ENCODE measurements at places on chromosomes 6 and 20.
A peak's percentile ranks its signal among the peaks of the same experiment; 100 is the strongest.

DNA sequence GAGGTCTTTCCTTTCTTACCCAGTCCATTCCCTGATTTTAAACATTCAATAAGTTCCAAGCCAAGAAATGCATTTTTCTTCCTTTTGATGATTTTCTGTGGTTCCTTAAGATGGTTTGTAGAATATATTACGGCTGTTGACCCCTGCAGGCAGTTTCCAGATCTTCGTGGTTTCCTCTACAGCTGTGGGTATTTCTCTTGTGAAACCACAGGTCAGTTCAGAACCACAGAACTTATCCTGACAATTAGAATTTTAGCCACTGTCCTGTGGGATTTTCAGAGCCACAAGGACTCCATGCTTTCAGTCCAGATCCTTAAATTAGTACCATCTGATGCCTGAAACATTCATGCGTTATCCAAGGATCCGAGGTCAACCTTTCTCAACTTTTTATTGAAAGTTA is 29.7 kb upstream of the EXOC2 start:
- peak; percentile 44 for DNase-seq

DNA sequence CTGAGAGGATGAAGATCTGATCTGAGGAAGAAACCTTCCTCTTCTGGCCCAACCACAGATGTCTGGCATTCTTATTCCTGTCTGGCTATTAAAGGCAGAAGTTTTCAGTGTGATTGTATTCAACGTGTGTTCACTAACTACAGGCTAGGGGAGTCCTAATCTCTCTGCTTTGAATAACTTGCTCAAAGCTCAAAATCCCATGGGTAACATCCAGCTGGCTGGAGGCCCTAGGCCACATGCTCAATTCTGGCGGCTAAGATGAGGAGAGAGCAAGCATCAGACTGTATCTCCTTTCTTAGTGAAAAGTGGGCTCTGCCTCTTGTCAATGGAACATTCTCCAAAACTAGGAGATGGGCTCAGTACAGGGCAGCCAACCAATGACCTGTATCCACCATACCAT is 478.0 kb downstream of the KIF16B start:
- DNase-seq = no peak

GRCh38 chr6:144390886-144391285 is 105.8 kb downstream of the UTRN start:
- DNase-seq = no peak

- peak; percentile 70 for DNase-seq
These were observed 44.8 kb downstream of the STK4 start for GRCh38 chr20:45011108-45011526.

DNA sequence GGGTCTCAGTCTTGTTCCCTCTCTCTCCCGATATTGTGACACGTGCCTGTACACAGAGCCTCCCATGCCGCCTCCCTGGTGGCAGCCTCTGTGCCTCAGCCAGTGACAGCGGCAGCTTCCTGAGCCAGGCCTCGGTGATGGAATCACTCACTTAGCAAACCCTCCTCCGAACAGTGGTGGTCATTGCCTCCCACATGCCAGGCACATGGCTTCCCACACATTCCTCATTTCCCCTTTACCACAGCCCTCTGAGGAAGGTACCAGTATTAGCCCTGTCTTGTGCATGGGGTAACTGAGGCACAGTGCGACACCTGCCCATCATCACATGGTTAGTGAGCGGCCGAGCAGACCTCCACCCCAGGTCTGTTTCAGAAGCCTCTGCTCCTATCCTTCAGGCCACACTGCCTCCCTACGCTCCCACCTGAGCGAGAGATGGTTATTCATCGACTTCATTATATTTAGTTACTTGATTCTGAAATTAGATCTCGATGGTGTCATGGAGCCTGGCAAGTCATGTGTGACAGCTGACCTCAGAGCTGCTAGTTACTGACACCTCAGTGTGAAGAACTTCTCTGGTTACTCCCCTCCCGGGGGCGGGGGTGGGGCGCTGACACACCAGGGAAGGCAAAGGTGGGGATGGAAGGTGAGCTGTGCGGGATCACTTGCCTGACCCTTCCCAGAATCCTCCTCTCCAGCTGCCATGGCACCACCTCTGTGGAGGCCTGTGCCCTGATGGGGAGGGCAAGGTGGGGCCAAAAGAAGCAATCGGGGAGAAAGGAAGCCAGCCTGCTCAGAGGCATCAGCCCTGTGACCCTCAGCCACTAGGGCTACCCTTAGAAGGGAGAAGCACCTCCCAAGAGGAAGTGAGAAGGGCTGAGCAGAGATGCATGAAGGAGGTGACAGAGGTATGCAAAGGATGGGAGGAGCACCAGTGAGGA is 17.9 kb downstream of the MDGA1 start:
- no peak for DNase-seq
